Fibroblast of skin of left quadriceps (primary cell): ENCODE measurements at places on chromosomes 6 and 20.

- DNase-seq = no peak
Measured at GRCh38 chr20:1212023-1212422, 8.8 kb downstream of the C20orf202 start.

DNA sequence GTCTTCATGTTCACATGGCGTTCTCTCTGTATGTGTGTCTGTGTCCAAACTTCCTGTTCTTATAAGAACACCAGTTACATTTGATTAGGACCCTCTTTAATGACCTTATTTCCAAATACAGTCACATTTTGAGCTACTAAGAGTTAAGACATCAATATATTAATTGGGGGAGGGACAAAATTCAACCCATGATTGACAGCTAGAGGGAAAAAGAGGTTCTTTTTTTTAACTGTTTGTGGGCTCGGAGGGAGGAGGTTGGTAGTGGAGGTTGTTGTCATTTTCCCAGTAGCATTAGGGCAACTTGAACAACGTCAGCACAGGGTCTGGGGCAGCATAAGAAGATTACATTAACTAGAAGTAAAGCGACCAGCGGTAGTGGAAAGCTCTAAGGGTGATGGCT is 2.3 kb upstream of the GMDS start:
- DNase-seq = no peak

DNA sequence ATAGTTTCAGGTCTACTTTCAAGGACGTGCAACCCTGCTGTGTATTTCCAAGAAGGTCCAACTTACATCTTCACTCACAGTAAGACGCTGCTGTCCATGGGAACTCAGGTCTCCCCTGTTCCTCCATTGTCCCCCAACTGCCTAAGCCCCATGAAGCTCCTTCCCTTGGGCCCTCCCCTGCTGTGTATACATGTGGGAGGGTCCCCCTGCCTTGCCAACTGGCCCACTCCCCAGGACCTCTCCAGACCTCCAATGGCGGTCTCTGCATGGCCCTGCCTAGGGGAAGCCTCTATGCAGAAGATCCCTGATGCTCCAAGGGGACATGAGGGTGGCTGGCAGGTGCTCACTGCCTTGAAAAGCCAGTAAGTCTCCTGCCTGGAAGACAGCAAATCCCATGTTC is 186.7 kb upstream of the CST7 start:
- DNase-seq = no peak

DNA sequence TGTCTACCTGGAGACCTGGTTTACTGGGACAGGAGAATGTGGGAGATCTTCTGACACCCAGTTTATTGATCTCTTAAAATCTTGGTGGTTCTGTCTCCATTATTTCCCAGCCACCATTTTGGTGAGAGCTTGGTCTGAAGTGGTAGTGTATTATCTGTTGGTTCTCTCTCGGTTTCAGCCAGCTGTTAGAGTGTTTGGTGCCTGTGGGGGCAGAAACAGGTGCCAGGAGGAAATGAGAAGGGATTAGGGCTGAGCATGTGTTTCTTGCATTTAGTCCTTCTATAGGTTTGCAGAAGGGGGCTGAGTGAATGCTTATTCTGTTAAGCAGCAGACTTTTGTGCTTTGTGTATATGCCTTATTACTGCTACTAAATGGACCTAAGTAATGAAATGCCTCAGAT is 9.6 kb downstream of the JARID2 start:
- DNase-seq = no peak

DNA sequence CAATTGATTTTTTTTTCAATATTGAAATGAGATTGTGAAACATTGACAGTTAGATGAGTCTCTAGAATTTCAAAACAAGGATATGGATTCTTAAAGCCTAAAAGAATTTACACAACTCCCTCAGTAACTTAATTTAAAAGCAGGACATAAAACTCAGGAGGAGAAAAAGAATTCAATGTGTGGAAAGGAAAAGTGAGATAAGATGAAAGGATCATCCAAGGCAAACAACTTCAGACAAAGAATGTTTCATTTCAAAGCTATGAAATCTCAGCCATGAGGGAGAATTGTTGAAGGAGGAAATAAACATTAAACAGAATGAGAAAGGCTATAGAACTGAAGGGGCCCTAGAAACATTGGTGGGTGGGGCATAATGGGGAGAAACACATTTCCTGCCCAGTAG is 191.7 kb upstream of the NOX3 start:
- DNase-seq = no peak
